AG20443 (cell line): ENCODE measurements at places on chromosomes 2 and 18.

GRCh38 chr2:154855138-154855537 lies 156.6 kb downstream of the KCNJ3 start:
- no peak for DNase-seq

GRCh38 chr2:190530248-190530900 lies 4.1 kb downstream of the NEMP2 start:
- no peak for DNase-seq

GRCh38 chr2:71668326-71669057 lies 215.1 kb downstream of the DYSF start:
- DNase-seq: peak; percentile 10

GRCh38 chr18:23926571-23926970 lies 88.0 kb upstream of the TTC39C start:
- no peak for DNase-seq

GRCh38 chr2:106296182-106296815 lies 102.2 kb upstream of the UXS1 start:
- DNase-seq: peak; percentile 42

GRCh38 chr2:63891488-63892030 lies 49.9 kb downstream of the UGP2 start:
- DNase-seq: no peak

GRCh38 chr2:9675415-9676351 lies 44.9 kb upstream of the YWHAQ start:
- peak; percentile 90 for DNase-seq

- no peak for DNase-seq
Observed at GRCh38 chr2:28687171-28687570, 64.5 kb upstream of the PPP1CB start.

DNA sequence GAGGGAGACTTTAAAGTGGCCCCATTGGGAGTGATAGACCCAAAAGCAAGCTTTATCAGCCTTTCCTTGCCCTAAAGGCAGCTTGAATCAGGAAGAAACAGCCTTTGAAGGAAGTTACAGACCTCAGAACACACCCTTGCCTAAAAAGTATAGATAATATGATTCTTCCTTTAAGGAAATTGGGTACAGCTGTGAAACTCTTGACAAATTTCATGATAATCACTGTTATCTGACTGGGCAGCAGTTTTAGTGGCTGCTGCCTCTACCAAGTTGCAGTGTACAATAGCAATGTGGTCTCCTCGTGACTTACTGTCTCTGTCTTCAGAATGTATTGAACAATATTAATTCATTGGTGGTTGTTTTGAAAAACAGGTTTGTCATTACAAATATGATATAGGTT lies 16.7 kb downstream of the HOXD1 start:
- DNase-seq: no peak

DNA sequence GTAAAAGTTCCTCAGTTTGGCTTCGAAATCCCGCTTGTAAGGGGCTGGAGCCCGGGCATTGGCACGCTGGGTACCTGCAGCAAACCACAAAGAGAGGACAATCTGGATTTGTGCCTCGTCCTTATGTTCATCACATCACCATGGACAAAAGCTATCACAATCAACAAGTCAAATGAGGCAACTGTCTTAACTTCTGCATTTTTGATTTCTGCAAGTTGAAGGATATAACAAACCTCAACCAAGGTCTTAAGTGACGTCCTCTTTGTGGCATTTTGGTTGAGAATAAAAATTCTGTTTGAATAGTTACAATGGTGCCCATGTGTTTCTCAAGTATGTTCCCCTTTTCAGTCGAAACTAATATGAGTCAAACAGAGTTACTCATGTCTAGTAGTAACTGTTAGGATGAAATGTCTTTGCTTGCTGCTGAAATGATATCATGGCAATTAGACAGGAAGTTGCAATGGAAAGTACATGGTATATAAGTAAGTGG lies 70.8 kb upstream of the STK17B start:
- DNase-seq: no peak

GRCh38 chr2:47339745-47340541 lies 63.0 kb upstream of the MSH2 start:
- peak; percentile 37 for DNase-seq

DNA sequence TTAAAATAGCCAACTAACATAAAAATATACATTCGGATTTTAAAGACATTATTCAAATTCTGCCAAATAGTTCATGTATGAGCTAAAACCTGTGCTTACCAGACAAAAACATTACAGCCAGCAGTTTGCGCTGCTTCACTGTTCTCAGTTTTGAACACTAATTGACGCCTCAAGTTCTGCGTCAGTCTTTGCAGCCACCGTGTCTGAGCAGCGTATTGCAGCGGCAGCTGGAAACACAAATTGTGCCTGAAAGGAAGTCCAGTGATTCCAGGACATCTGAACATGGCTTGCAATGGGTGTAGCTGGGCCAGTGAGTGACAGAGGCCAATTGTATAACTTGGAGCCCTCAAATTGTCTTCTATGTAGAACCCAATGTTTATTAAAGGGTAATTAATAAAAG lies 267.6 kb downstream of the TFCP2L1 start:
- DNase-seq: no peak

GRCh38 chr18:12376034-12376753 lies 833 bp downstream of the AFG3L2 start:
- DNase-seq: no peak

- no peak for DNase-seq
Observed at GRCh38 chr2:197558393-197558792, 42.5 kb downstream of the MOB4 start.

GRCh38 chr18:79567481-79568147 lies 112.0 kb upstream of the CTDP1 start:
- DNase-seq: peak; percentile 96

DNA sequence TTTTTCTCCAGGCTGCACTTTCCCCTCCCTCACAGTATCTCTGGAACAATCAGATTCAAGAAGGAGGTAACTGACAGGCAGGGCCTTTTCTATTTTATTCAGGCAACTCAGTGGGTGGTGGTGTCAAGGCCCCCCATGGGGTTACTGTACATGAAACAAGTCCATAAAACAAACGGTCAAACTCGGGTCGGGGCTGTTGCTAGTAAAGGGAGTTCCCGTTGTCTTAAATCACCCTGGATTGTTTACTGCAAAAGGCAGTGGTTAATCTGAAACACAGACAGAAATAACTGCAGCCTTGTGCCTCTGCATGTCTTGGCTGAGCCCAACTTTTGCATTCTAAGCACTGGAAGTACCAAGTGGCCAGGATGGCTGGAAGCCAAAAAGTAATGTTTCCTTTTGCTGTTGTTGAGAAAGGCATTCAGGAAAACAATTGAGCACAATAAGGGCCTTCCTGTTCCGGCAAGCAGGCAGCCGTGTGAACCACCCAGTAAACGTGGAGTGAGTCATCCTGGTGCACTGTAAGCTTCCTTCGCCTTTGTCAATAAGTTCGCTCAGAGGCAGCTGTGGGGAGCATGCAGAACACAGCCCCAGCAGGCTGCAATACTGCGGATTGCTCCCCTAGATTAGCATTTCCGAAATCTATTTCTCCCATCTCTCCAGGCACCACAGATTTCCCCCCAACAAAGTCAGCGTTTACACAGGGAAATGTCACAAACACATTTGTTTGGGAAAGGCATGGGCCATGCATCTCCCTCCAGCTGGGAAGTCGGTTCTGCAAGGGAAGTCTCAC lies 149.6 kb downstream of the IRS1 start:
- DNase-seq: peak; percentile 86

- no peak for DNase-seq
Observed at GRCh38 chr2:96601382-96602292, 36.5 kb downstream of the KANSL3 start.

DNA sequence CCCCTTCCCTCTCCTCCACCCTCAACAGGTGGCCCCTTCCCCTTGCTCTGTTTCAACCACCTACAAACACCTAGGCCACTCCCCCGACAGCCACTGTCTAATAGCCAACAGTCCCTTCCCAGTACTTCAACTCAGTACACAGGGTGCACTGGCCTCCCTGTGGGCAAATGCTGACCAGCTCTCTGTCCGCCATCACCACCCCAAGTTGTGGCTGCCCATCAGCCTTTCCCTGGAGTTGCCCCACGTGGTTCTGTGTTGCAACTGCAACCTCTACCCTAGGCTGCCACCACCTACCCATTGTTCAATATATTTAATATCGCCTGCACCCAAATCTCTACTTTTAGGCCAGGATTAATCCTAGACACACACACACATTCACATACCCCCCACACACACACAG lies 173.5 kb downstream of the MREG start:
- no peak for DNase-seq

DNA sequence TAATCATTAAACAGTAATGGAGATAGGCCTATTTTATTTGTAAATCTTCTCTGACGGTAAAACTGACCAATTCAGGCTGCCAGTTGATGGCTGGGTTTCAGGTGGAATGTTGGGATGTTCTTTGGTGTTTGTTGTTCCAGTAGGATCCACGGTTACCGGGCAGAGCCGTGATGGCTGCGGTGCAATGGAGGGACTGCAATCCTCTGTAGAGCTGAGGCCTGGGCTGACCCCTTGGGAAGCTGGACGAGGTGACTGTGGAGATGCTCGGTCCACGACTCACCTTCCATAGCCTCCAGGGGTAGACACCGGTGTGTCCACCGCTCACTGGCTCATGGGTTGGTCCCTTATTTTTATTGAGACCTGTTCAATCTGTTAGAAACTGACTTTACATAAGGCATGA lies 42.5 kb downstream of the ZNF519 start:
- no peak for DNase-seq

GRCh38 chr2:84654414-84654813 lies 138.1 kb downstream of the DNAH6 start:
- no peak for DNase-seq

GRCh38 chr2:233816771-233817170 lies 37.6 kb downstream of the HJURP start:
- no peak for DNase-seq

- DNase-seq: no peak
Observed at GRCh38 chr2:230503798-230504197, 87.8 kb downstream of the SP100 start.

DNA sequence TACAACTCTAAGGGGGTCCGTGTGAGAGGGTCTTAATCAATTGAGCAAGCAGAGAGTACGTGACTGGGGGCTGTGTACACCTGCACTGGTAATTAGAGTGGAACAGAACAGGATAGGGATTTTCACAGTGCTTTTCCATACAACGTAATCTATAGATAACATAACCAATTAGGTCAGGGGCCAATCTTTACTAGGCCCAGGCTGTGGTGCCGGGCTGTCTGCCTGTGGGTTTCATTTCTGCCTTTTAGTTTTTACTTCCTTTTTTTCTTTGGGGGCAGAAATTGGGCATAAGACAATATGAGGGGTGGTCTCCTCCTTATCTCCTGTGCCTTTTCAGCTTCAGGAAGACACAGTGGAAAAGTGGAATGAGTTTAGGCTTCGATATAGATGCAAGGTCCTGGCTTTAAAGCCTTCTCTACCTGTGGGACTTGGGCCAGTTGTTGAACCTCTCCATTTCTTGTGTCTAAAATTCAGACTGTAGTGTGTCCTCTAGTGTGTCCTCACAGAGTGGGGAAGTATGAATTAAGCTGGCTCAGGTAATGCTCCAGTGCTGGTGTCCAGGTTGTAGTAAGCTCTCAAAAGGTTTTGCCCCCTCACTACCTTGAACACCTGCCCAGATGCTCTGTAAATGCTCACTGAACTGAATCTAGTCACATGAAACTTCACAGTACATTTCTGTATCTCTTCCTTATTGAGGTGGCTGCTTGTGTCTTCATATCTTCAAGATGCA lies 422.8 kb downstream of the SETBP1 start:
- no peak for DNase-seq

DNA sequence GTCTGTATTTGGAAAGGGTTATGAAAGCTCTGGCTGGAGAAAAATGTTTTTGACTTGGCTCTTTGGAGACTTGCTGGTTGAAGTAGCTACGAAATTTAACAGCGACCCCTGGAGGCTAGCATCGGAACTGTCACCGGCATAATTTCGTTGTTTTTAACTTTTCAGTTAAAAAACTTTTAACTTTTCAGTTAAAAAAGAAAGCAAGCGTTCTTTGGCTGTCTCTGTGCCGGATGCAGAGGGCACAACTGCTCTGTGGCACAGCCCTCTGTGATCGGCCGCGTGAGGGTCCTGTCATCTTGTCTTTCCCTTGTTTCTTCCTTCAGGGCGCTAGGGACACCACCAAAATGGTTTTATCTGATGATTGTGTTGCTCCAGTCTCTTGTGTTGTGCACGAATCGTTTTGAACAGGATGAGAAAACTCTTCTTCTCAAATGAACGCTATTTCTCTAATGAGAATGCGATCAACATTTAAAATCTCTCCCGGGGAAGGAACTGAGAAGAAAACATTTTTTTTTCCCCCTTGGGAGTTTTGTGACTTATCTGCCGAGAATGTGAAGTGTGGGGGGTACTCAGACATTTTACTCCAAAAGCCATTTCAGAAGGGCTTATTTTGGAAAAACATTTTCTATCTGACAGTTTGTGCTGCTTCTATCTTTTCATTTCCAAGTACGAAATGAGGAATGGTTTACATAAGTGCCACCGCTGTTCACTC lies 57.1 kb downstream of the ADCYAP1 start:
- peak; percentile 62 for DNase-seq

GRCh38 chr2:175535631-175536030 lies 354.1 kb upstream of the ATP5MC3 start:
- DNase-seq: no peak

- DNase-seq: peak; percentile 30
Observed at GRCh38 chr2:40401896-40402295, 50.0 kb downstream of the SLC8A1 start.

DNA sequence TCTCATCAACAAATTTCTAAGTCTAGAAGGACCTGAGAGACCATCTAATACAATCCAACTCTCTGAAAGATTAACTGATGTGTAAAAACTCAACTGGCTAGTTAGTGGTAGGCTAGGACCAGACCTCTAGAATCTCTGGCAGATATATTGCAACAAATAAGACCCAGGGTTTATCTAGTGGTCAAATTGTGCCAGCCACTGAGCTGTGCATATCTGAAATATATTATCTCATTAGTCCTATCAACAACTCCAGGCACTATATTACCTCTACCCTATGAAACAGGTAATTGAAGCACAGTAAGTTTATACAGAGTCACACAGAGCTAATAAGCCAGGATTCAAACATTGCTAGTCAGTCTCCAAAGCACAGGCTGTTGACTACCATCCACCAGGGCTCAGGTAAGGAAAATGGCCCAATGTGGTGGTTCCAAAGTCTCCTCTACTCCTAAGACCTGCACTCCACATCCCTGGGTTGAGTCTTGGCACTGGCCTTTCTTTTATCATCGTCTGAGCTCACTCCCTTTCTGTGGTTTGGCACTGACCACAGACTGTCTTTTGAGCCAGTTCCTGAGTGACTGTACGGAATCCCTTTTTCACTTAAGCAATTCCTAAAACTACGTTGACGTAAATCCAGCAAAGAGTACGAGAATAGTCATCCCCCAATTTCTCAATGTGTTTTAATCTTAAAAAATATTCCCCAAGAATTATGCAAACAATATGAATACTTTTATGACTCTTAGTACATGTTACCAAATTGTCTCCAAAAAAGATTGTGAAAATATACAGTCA lies 11.9 kb upstream of the PID1 start:
- peak; percentile 89 for DNase-seq

- DNase-seq: no peak
Observed at GRCh38 chr2:158969162-158969714, 798 bp downstream of the TANC1 start.

- no peak for DNase-seq
Observed at GRCh38 chr2:190809139-190809764, 71.4 kb upstream of the GLS start.
